ENCODE measurements at places on chromosomes 5 and 9.

DNA sequence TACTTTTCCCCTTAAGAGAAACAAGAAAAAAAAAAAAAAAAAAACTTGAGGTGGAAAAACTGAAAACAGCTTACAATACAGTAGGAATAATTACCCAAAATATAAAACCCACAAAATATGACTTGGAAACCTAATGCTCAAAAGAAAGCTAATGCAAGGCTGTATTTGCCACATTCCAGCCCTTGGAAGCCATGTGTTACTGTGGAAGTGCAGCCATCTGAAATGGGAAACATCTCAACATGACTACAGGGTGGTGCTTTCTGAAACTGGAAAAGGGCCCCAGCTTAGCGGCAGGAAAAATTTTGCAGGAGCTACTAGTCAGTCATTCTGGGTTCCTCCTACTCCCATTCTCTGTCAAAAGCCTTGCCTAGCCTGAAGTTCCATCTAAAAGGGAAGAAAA is 20.4 kb downstream of the CDK5RAP2 start:
- DNase-seq, result no peak

DNA sequence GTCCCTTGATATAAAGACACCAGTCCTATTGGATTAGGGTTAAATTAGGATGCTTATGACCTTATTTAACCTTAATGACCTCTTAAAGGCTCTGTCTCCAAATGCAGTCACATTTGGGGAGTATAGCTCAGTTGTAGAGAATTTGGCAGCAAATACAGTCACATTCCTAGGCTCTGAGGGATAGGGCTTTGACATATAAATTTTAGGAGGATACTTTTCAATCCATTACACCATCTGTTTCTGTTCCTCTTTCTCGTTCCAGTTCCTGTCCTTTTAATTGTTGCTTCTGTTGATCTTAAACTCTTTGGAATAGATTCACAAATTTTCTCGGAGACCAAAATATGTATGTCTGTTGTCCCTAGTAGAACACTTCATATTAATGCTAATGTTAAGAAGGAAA is 390.0 kb upstream of the PCSK5 start:
- no peak for DNase-seq

- DNase-seq, result no peak
These were observed 24.8 kb upstream of the OBP2B start for GRCh38 chr9:133233681-133234432.

- no peak for DNase-seq
These were observed 173.6 kb downstream of the TENT4A start for GRCh38 chr5:6886866-6887265.

DNA sequence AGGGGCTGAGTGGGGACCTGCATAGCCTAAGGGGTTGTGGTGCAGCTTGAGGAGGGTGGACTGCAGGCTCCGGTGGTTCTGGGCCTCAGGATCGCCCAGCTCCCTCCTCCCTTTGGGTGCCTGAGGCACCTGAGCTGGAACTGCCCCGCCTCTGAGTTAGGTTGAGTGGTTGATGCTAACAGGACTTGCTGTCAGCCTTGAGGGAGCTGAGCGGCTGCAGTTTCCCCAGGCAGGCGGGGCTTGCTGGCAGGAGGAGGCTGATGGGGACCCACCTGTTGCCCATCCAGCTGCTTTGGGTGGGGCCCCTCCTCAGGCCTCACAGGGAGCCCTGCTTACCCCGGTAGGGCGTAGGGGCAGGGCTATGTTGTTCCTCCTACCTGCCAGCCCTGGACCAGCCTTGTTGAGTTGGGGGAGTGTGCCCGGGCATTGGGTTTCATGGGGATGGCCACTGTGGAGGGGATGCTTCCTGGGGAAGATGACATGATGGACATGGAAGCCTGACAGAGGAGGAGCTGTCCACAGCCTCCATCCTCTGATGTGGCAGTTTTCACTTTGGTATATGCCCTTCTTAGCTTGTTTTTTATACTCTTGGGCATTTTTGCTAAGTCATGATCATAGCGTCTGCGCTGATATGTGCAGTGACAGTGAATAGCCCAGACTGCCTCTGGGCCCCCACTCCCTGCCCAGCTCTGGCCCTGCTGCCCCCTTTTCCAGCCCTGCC is 14.3 kb downstream of the WNK2 start:
- no peak for DNase-seq

DNA sequence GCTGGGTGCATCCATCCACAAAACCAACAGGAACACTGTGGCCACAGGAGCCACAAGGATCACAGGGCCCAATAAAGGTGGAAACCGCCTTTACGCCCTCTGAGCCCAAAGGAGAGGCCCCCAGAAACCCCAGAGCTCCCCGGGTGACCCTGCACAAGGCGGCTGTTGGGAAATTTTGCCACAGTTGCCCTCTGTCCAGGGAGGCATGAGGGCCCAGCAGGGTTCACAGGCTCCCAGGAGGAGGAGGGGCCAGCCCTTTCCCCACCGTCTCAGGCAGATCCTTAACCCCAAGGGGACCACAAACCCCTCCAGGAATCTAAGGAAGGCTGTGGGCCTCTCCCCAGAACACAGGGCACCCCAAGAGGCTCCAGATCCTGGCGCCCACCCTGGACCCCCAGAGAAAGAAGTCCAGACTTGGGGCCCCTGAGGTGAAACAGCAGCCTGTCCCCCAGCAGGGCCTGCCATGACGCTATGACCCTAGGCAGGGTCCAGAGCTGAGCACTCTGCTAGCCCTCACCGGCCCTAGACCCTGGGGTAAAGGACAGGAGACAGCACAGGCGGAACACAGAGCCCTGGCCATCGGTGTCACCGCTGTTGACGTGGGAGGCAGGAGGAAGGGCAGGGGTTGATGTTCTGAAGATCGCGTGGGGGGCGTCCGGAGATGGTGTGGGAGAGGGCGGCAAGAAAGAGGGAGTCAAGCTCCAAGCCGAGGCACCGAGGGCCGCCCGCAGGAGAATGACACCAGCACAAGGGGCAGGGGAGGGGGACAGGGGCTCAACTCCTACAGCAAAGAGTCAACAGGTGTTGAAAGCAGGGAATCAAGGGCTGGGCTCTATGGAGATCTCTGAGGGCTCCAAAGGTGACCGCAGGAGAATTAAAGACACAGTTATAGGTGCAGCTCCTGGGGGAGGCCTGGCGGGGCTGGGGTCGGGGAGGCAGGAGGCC is 97.5 kb downstream of the VAV2 start:
- no peak for DNase-seq

GRCh38 chr9:96150324-96151227 is 151.4 kb downstream of the HSD17B3 start:
- DNase-seq, result no peak

DNA sequence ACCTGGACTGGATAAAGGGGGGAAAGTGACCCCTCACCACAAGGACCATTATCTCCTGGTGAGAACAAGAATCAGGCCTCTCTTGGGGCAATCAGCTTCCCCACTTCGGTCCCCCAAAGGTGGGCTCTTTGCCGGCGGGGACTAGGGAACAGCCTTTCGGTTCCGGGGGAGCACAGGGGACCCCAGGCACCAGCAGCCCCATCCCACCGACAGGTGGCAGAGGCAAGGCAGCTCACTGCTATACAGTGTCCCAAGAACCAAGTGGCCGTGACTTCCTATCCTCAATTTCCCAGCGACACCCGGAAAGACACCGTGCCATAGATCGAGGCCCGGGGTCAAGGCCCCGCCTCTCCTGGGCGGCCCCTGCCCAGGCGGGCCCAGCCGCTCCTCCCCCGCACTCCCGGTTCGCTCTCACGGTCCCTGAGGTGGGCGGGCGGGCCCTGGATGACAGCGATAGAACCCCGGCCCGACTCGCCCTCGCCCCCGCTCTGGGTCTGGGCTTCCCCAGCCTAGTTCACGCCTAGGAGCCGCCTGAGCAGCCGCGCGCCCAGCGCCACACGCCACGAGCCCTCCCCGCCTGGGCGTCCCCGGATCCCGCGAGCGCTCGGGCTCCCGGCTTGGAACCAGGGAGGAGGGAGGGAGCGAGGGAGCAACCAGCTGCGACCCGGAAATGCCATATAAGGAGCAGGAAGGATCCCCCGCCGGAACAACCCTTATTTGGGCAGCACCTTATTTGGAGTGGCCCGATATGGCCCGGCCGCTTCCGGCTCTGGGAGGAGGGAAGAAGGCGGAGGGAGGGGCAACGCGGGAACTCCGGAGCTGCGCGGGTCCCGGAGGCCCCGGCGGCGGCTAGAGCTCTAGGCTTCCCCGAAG is 655 bp upstream of the EGR1 start:
- peak; percentile 98 for DNase-seq

DNA sequence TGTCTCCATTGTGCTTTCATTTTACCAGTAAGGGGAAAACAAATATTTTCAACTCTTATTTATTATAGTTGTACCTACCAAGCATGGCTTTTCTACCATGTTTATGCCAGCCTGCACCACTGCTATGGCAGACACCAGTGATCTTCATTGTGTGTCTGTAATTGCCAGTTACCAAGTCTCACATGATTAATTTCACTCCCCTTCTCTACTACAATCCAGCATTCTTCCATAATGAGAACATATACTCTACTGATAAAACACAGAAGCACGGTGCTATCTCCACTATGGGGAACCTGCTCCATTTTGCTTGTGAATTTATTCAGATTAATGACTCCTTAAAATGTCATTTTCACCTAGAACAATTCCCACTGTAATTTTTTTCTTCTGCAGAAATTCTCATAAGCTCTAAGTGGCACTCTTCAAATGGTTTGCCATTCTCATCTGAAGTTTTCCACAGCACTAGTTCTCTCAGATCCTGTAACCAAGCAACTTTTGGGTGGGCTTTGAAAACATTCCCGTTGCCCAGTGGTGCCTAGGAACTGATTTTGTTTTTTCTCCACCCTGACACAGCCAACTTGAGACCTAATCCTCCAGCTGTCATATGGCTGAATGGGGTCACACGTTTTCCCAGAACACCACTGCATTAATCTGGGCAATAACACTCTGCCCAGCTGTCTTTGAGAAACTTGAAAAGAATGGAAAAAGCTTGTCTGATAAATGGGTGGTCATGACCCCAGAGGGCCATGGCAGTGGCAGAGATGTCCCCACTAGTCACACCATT is 222.7 kb upstream of the RASEF start:
- no peak for DNase-seq

GRCh38 chr5:126969548-126969947 is 60.8 kb downstream of the MARCHF3 start:
- DNase-seq, result no peak

GRCh38 chr9:33349743-33350142 is 52.6 kb downstream of the AQP7 start:
- DNase-seq, result no peak

- no peak for DNase-seq
These were observed 109.9 kb upstream of the RGMB start for GRCh38 chr5:98663521-98663920.

DNA sequence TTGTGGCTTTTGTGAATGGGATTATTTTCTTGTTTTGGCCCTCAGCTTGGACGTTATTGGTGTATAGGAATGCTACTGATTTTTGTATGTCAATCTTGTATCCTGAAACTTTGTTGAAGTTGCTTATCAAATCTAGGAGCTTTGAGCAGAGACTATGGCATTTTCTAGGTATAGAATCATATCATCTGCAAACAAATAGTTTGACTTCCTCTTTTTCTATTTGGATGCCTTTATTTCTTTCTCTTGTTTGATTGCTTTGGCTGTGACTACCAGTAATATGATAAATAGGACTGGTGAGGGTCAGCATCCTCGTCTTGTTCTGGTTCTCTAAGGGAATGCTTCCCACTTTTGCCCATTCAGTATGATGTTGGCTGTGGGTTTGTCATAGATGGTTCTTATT is 24.7 kb downstream of the ITGA2 start:
- no peak for DNase-seq

- DNase-seq, result no peak
These were observed 64.1 kb downstream of the ZFAND5 start for GRCh38 chr9:72300873-72301272.

GRCh38 chr5:11050596-11051304 is 289.7 kb upstream of the DAP start:
- DNase-seq, result peak; percentile 36

GRCh38 chr5:146529984-146530383 is 14.0 kb upstream of the GPR151 start:
- no peak for DNase-seq

- DNase-seq, result peak; percentile 67
These were observed 1055.5 kb upstream of the DMAC1 start for GRCh38 chr9:8855046-8855445.

GRCh38 chr9:125659954-125660353 is 47.1 kb downstream of the MAPKAP1 start:
- no peak for DNase-seq

DNA sequence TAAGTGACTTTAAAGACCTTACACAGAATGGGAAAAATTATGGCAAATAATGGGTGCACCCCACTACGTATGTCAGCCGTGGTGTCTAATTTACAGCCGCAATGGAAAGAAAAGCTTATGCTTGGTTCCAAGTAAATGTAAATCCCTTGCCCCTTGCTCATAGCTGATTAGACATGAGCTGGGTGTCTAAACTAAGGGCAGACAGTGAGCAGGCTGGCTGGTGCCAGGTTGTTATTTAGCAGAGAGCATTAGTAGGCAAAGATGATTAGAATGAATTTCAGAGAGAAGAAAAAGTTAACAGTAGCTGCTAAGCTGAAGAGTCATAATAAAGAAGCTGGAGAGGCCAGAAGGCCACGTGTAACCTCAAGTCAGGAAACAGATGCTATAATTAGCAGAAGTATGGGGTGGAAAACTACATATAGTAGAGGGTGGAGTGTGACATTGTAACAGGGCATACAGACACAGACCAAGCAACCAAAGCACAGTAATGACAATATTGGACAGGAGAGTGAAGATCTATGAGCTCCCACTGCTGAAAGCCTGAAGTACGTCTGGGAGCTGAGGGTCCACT is 257.7 kb downstream of the MCTP1 start:
- no peak for DNase-seq

GRCh38 chr9:121071756-121072421 is 2.9 kb upstream of the CNTRL start:
- DNase-seq, result no peak

DNA sequence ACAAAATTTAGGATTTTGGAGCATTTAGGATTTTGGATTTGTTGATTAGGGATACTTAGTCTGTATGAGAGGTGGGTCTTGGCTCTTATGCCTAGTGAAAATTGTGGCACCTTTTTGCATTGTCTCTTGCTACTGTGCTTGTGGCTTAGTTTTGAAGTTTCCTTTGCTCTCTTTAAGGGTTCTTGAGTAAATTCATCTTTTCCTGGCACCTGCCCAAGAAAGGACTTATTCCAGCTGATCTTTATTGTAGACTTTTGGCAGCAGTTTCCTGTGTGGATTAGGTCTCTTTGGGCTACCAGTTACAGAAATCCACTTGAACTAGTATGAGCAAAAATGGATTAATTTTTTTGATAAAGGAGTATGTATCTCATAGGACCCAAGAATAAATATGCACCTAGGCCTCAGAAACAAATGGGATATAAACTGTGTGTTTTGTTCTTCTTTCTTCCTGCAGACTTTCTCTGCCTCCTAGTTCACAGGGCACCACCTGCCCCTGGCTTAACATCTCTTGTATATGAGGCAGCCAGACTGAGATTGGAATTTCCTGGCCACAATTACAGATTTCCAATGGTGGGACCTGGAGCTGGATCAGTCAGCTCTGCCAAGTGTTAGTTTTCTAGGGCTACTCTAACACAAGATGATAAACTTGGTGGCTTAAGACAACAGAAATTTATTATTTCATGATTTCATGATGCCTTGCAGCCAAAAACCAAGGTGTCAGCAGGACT is 44.6 kb downstream of the FOCAD start:
- no peak for DNase-seq

- no peak for DNase-seq
These were observed 79.1 kb downstream of the ZNF618 start for GRCh38 chr9:113955076-113955752.
